Activated naive CD8-positive, alpha-beta T cell treated with anti-CD3 and anti-CD28 coated beads for 36 hours (primary cell): ENCODE measurements at places on chromosomes 5 and 9. TPM values are rescaled to one million over a fixed set of nuclear protein-coding genes. Genes with fewer than 3 reads are reported as not detected.
A peak's percentile ranks its signal among the peaks of the same experiment; 100 is the strongest.

- no peak for DNase-seq
Measured at GRCh38 chr9:34994260-34994899, 4.8 kb downstream of the DNAJB5 start.

- peak; percentile 11 for DNase-seq
Measured at GRCh38 chr9:113309204-113309813, 6.1 kb upstream of the RNF183 start.

- no peak for DNase-seq
Measured at GRCh38 chr5:138948471-138949222, 73.5 kb upstream of the LRRTM2 start.

GRCh38 chr9:113290052-113290607, 13.0 kb downstream of the RNF183 start:
- DNase-seq, result no peak

GRCh38 chr9:110769667-110770066, 101.1 kb downstream of the MUSK start:
- DNase-seq, result no peak

- no peak for DNase-seq
Measured at GRCh38 chr5:132055441-132055807, 5.0 kb upstream of the IL3 start.

DNA sequence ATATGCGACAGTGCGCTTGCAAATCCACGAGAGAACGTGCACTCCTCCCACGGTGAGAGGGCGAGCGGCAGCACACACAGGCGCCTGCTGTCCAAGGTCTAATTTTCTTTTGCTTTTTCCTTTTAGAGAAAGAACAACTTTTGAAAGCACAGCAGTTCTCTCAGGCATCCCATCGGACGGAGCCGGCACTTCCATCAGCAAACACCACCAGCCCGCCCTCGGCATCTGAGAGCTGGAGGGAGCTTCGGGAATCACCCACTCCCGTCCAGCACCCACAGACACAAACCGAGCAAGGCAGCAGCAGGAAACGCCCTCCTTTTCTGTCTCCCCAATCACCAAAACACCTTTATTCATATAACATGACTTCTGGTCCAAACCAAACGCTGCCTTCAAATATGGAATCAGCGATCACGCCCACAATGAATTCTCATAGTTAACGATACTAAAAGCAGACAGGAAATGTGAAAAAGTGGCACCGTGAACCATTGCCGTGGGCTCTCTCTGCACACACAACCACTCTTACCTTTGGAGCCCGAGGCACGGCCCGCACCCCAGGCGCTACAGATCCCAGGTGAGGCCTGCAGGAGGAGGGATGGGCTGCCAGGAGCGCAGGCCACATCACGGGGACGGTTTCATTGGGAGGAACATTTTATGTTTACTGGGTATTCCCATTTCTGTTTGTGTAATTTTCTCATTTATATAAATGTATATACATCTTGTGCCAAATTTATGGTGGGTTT, 14.2 kb downstream of the LPCAT1 start:
- DNase-seq, result no peak

GRCh38 chr9:138049779-138050471, 172.3 kb downstream of the CACNA1B start:
- DNase-seq, result no peak

DNA sequence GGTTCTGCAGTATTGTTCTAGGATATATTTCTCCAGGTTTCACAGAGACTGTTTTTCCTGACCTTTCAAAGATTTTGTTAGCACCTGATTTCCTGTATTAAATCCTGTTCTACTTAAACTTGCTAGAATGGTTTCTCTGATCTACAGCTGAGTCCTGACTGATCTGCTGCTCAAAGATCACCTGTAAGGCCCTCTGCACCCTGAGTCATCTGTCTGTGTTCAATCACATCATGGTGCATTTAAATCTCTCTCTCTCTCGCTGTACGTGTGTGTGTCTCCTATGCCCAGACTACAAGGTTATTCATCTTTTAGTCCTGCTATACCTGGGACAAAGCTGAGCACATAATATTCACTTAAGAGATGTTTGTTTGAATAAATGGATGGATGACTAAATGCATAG, 13.3 kb upstream of the C5orf63 start:
- no peak for DNase-seq

DNA sequence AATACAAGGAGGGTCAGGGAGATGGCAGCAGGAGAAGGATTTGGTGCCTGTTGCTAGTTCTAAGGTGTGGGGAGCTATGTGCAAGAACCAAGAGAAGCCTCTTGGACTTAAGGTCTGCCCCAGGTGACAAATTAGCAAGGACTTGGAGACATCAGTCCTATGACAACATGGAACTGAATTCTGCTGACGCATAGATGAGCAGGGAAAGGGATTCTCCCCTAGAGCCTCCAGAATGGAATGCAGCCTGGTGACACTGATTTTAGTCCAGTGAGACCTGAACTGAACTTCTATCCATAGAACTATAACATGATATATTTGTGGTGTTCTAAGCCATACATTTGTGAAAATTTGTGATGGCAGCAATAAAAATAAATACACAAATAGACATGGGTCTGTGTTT, 215.6 kb downstream of the ESM1 start:
- DNase-seq, result no peak

DNA sequence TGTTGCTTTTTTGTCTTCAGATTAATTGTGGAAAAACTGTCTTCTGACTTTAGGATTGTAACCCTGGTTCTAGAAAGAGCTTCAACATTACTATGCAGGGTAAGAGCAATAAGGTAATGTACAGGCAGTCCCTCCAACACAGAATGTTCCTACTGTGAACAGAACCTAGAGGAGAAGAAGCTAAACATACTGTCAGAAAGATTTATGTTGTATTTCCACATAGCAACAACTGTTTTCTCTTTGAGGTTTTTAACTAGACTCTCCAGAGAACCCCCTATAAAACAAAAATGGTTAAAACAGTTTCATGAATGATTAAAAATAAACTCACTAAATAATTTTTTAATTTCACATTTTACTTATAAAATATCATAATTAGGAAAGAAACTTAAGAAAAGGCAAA, 64.3 kb upstream of the NAA35 start:
- no peak for DNase-seq

DNA sequence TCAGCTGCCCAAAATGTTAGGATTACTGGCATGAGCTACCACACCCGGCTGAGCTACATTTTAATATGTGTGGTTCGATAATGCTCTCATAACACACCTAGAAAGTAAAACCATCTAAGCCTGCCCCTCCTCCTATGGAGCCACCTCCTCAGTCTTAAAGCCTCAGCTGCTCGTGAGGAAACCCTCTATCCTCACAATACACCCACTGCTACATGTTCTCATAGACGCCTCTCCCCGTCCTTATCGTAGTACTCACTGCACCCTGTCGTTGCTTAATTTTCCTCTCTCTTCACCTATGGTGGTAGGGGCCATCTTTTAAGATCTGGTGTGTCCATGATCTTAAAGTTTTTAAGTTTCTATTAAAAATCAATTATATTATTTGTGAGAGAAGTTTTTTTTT, 72.9 kb downstream of the RCL1 start:
- DNase-seq, result no peak

- DNase-seq, result no peak
Measured at GRCh38 chr9:108963459-108964143, 29.4 kb downstream of the ABITRAM start.

GRCh38 chr9:132896906-132897305, 18.2 kb downstream of the SPACA9 start:
- DNase-seq, result no peak

DNA sequence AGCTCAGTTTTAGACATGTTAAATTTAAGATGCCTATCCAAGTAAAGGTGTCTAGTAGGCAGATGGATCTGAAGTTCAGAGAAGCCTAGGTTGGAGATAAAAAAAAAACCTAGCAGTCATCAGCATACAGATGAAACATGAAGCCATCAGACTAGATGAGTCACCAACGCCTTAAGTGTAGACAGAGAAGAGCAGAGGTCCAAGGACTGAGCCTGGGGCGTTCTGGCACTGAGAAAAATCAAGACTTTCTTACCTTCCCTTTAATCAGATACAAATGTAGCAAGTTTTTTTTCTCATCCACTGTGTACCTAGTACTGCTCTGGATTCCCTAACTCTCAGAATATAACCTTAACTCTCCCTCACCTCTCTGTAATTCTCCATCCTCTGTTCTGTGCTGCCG, 97.3 kb downstream of the SIL1 start:
- no peak for DNase-seq

DNA sequence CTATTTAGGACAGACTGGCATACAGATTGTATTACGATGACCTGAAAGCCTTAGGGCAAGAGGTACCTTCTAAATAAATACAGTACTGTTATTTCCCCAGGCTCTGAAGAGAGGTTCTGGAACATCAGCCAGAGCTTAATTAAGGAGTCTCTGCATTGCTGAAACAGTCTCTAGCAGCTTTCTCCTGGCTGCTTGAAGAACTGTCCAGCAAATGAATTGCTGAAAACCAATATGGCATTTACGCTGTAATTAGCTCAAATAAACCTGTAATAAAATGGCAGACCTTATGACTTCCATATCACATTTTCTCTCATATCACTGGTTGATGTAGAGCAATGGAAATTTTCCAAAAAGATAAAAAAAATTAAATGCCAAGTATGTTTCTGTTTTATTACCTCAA, 636.3 kb downstream of the GABRG2 start:
- DNase-seq, result no peak

- DNase-seq, result no peak
Measured at GRCh38 chr5:160133071-160133917, 14.0 kb upstream of the PWWP2A start.

DNA sequence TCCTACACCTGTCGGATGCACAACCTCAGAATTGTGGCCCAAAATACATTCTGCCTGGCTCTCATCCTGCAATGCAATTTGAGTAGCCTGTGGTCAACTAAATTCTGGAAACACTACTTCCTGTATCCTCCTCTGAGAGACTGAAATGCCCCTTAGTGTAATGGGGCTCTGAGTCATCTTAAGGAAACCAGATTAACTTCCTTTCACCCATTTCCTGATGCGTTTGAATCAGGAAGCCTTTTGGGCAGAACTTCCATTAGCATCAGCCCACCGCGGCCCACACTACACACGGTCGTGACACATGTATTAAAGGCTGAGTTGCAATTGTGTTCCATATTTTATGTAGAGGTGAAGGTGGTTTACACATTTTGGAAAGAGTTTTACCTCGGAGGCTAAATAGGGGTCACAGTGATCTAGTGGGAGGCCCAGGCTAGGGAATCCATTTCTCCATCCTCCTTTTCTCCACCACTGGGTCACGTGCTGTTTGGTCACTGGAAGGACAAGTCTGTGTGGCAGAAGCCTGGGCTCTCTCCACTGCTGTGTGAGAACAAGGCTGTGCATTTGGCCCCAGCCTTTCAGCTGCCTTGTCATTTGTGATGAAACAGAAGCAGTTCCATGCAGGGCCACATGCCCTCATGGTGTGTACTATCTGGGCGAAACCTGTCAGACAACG, 55.9 kb downstream of the DAP start:
- no peak for DNase-seq

GRCh38 chr5:114362977-114363761, 1.3 kb downstream of the KCNN2 start:
- no peak for DNase-seq

- DNase-seq, result no peak
Measured at GRCh38 chr5:67267512-67268216, 71.1 kb upstream of the CD180 start.

The LCN1 gene
- not detected for total RNA-seq

The CDX1 gene
- total RNA-seq, result not detected

The ZFP2 gene
- 0.32 TPM for total RNA-seq

The SAXO1 gene
- not detected for total RNA-seq

The GDF9 gene
- 0.29 TPM for total RNA-seq

The STPG3 gene
- not detected for total RNA-seq

The NMUR2 gene
- total RNA-seq, result not detected

The GPR150 gene
- 0.52 TPM for total RNA-seq

The SARDH gene
- 2.3 TPM for total RNA-seq

The SPINK13 gene
- total RNA-seq, result not detected
